ENCODE measurements at places on chromosomes 7 and 10.

DNA sequence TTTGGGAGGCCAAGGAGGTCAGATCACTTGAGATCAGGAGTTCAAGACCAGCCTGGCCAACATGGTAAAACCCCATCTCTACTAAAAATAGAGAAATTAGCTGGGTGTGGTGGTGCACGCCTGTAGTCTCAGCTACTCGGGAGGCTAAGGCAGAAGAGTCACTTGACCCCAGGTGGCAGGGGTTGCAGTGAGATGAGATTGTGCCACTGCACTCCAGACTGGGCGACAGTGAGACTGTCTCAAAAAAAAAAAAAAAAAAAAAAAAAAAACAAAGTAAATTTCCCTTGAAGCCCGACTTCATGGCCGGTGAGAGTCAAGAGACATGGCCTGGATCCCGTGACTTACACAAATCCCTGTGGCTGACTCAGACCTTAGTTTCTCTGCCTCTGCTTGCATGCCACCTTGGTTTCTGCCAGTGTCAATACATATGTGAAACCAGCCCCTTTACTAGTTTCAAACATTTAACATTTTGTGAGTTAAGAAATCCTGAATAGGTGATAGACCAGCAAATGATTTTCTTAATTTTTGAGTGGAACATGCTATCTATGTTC lies 62.8 kb downstream of the ZEB1 start:
- DNase-seq = no peak

DNA sequence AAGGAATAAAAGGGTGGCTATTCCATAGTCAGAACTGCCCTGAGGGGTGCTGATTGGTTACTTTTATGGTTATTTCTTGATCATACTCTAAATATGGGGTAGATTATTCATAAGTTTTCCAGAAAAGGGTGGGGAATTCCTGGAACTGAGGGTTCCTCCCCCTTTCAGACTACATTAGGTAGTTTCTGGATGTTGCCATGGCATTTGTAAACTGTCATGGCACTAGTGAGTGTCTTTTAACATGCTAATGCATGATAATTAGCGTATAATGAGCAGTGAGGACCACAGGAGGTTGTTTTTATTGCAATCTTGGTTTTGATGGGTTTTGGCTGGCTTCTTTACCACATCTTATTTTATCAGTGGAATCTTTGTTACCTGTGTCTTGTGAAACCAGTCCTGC lies 26.5 kb upstream of the POT1 start:
- DNase-seq = no peak

DNA sequence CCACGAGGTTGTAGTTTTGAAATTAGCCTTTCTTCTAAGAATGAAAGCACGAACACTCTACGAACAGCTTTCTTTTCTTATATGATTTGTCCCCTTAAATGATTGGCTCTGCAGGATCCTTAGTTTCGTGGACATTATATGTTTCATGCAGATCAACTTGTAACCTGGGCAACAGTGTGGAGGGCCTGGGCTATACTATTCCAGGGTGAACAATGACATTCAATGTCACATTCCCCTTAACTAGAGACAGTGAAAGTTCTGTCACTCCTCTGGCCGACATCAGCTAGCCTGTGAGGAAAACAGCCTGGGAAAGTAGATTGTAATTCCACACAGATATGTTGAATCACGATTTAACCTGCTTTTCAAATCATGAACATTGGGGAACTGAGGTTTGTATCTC lies 23.4 kb downstream of the TAS2R16 start:
- no peak for DNase-seq

DNA sequence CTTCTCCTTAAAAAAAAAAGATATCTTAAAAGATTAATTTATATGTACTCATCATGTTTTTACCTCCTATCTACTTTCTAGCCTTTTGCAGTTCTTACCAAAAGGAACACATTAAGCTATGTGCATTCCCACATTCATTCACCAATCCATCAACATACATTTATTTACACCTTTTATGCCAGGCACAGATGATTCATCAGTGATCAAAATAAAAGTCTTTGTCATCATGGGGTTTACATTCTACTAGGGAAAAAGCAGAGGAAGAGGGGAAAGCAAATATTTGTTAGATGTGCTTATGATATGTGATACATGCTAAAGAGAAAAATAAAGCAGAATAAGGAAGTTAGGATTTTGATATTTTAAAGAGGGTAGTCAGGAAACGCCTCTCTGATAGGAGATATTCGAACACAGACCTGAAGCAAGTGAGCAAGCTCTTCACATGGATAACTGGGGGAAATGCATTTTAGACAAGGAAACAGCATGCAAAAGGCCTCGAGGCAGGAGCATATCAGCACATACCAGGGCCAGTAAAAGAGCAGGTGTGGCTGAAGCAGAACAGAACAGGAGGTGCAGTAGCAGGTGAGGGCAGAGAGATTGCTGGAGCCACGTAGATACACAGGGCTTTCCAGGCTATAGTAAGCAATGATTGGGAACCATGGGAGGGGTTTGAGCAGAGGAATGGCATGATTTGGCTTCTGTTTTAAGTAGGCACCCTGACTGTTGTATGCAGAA lies 67.4 kb downstream of the REEP3 start:
- no peak for DNase-seq

GRCh38 chr7:115085421-115085820 lies 163.5 kb downstream of the MDFIC start:
- DNase-seq = no peak

- no peak for DNase-seq
These were observed 159.3 kb upstream of the TMEM196 start for GRCh38 chr7:19932549-19933249.

DNA sequence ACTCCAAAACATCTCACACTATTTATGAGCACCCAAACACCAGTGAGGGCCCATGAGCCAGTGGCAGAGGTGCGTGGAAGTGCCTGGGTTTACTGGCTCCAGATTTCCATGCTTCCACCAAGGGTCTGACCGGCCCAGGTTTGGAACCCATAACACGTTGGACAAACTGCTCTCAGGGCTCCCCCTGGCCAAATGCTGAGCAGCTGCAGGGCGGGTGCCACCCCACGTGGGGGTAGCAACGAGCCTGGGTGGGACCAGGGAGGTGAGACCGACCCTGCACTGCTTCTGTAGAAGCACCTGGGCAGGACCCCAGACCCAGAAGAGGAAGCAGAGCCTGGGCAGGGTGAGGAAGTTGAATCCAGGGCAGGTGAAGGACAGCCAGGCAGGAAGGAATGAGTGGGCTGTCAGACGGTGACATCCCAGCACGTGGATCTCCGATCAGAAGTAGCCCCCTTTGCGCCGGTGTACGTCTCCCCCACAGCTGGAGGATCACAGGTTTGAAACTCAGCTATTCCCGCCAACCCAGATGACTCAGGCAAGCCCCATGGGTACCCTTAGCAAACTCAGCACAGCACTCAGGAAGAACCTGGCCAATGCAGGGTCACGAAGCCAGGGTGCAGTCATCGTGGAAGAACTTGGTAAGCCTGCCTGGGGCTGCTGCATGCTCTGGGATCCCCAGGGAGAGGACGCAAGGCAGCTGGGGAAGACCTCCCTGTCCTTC lies 100.4 kb upstream of the DDC start:
- no peak for DNase-seq

GRCh38 chr7:45938626-45939302 lies 17.7 kb upstream of the IGFBP3 start:
- DNase-seq = no peak

GRCh38 chr7:24981171-24981951 lies 1.4 kb upstream of the OSBPL3 start:
- peak; percentile 55 for DNase-seq

DNA sequence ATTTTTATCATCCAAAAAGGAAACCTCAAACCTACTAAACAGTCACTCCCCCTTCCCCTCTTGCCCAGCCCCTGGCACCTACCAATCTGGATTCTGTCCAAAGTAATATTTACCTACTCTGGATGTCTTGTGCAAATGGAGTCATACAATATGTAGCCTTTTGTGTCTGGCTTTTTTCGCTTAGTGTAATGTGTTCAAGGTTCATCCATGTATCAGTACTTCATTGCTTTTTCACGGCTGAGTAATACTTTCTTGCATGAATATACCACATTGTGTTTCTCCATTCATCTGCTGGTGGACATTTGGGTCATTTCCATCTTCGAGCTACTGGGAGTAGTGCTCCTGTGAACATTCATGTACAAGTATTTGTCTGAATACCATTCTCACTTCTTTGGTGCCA lies 113.6 kb downstream of the EEPD1 start:
- no peak for DNase-seq

DNA sequence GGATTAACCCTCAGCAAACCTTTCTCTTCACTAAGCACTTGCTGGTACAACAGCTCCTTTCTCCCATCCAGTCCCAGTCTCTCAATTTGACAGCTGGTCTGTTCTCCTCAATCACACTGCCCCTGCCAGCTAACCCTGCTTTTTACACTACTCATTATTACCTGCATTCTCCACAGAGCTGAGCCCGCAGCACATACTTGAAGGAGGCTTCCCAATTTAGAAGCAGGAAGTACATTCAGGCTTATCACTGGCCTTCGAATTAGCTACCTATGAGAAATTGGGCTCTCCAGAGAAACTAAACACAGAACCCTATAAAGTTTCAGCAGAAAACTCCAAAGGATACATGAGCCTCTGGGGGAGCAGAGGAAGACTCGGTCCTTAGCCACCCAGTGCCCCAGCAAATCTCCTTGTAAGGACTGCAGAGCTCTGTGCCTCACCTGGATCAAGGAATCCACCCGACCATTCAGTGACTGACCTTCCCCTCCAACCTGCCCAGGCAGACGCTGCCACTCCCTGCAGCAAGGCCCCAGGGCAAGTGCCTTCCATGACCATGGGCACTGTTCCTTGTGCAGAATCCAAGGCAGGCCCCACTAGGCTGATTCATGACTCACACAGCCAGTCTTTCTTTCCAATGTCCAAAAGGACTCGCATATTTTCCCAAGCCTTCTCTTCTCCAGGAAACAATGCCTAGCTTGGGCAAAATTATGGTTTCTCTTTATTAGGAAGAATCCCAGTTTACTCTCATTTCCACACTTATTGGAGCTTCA lies 68.0 kb downstream of the VOPP1 start:
- DNase-seq = no peak

DNA sequence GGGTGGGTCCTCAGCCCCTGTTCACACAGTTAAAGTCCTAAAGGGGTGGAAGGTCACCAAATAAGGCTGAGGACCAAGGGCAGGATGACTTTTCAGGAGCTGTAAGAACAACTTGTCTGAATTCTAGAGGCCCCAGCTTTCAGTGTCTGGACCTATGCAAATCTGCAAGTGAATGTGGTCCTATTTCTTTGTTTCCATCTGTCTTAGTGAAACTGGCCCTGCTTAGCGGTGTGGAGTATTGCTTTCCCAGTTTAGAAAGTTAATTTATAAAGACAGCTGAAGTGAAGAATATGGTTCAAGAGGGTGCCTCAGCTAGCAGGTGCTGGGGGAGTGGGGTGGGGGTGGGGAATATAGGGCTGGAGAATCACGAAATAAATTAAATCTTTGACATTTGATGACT lies 40.1 kb downstream of the HHEX start:
- no peak for DNase-seq

DNA sequence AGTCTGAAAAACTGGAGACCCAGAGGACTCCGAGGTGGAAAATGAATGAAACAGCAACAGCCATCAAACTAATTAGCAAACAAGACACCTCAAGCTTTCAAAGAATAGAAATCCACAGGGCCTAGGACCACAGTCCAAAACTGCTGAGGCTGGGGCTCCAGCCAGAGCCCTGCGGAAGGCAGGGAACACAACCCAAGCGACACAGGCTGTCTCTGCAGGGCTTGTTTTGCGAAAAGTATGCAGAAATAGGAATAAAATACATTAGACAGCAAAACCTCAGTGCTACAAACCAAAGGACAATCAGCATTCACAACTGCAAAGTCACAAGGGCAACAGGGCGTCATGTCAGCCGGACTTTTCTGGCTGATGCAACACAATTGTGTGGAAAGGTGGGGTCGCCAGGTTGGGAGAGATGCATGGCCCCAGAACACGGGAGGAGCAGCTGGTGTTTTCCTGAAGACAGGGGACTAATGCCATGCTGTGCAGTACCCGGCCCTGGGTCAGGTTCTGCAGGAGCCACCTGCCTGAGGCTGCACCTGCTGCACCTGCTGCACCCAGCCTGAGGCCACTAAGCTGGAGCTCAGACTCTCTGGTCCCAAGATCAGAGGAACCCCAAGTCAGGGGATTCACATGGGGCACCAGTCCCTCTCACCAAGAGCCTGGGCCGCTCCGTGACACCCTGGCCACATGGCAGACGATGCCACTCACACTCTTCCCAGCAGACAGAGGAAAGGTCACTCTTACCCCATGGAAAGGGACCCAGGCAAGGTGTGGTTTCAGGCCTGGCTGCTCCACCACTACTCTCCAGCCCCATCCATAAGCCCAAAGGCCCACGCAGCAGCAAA lies 74.2 kb downstream of the MAD1L1 start:
- peak; percentile 8 for DNase-seq

- no peak for DNase-seq
These were observed 1.8 kb downstream of the SH2D4B start for GRCh38 chr10:80539421-80540031.

GRCh38 chr7:156104501-156105336 lies 292.5 kb upstream of the SHH start:
- no peak for DNase-seq

DNA sequence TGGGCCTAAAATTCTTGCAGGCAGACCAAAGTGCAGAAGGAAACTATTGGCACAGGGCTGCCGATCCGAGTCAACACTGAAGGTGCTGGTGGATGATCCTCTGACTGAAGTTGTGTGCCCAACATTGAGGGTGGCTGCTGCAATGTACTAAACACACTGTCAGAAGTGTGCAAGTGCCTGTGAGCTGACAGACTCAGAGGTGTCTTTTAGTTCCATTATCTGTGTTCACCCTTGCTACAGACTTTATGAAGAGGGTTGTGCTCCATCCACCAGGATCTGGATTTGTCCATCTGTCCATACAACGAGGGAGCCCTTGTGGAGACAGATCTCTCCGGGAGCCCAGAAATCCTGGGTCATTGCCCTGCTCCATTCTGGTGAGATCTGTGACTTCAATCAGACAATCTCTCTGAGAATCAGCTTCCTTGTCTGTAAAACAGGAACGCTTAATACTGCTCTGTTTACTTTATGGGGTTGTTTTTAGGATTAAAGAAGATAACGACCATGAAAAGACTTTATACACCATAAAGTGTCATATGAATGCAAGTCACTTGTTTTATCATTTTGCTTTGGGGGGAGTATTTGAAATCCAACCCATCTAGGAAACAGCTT lies 9.5 kb upstream of the TRPV6 start:
- no peak for DNase-seq

- DNase-seq = no peak
These were observed 256.2 kb upstream of the PITRM1 start for GRCh38 chr10:3428826-3429225.

DNA sequence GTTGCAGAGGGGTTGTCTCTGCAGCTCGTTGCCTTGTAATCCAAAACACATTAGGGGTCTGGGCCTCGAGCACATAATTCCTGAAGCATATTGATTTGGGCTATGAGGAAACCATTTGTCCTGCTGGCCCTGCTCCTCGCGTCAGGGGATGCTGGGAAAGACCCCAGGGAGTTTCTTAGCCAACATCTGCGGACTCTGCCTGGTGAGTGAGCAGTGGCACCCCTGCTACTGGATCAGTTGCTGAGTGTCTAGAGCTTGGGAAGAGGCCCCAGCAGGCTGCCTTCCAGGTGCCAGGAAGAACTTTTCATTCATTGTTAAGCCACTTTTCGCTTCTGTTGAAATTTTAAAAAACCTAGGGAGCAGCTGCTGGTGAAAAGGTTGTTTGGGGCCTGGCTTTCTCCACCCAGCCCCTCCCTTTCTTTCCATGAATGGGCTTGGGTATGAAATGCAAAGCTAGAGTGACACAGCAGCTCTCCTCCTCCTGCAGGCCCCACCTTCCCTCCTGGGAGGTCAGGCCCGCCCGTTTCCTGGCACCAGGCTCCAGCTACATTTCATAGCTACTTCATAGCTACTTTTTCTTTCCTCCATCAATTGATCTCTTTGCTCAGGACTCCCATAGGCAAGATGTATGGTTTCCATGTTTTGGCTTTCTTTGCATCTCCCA lies 26.8 kb downstream of the TACR2 start:
- DNase-seq = peak; percentile 57
